NCI-H1694 treated with DMSO at 0.1 percent for 48 hours (cell line): ENCODE measurements at places on chromosomes 7 and 10.

GRCh38 chr7:106413446-106413845 is 128.7 kb upstream of the NAMPT start:
- no peak for DNase-seq

DNA sequence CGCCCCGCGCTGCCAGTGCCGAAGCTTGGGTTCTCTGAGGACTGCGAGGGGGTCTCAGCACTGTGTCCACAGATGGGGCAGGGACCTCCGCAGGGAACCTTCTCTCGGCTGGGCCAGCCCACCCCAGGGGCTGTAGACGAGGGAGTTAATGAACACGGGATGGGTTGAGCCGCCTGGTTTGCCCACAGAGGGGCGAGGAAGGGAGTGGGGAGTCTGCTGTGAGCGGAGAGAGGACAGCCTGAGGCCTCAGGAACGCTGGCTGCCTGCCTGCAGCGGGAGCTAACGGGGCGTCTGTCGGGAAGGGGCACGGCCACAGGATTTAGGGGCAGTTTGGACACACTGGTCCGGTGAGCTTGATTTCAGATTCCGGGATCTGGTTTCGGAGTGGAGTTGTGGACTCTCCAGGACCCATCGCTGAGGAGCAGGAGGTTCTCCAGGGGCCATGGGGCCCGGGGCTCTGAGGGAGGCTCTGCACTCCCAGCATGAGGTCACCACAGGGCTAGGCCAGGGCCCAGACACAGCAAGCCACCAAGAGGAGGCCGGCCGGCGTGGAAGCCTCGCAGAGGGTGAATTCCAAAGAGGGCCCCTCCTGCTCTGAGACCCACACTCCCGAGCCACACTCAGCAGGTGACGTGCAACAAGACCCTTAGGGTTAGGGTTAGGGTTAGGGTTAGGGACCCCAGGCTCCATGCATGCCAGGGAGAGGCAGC is 19.0 kb upstream of the FAM20C start:
- DNase-seq: no peak

DNA sequence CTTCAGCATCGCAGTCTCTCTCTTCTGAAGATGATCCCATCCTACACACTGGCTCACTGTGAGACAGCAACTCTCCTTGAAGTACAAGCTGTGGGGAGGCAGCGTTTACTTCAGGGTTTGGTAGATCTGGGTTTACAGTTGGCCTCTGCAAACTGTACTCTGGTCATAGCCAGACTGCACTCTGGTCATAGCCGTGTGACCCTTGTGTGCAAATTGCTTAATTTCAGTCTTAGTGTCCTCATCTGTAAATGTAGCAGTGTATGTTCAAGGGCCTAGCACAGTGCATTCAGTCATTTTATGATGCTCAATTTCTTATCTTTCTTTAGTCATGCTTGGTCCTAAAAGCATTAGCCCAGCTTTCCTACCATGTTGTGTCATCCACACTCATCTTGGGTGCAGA is 188.2 kb downstream of the LRMDA start:
- DNase-seq: no peak

- DNase-seq: no peak
Measured at GRCh38 chr10:18737841-18738240, 78.6 kb downstream of the ARL5B start.

DNA sequence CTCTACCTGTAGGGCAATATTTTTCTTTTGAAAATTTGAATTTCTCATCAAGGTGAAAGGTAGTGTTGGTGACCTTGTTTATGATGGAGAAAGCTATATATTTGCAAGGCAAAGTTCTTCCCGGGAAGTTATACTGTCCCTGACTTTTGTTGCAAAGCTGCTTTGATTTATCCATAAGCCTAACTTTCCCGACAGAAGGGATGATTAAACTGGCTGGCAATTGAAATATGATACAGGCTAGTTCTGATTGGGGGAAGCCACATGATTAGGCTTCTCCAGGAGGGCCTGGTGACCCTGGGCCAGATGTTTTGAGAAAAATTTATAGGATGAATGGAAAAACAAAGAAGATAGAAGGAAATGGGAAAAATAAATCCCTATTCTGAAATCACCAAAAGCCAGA is 215.5 kb downstream of the ACTR3B start:
- no peak for DNase-seq

DNA sequence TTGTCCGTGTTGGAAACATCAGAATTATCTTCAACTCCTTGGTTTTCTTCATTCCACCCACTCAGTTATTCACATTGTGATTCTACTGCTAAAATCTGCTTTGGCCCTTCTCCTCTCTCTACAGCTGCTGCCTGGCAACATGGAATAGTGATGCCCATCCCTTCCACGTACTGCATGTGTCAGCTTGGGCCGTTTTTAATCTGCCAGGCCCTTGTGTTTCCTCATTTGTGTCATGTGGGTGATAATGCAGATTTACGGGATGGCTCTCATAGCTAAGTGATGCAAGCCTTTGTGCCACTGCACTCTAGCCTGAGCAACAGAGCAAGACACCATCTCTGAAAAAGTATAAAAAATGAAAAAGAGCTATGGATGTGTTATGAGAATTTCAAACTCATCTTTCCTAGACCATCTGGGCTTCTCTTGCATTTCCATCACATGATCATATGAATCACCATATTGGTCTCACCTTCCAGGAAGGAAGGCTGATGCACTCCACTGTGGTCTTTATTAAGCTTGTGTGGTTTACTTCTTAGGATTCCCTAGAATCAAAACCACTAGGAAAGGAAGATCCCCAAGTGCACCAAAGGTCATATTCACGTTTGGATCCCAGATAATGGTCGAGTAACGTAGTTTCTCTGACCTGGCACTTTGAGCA is 20.6 kb upstream of the CELF2 start:
- no peak for DNase-seq

GRCh38 chr10:43249962-43250614 is 16.8 kb downstream of the RASGEF1A start:
- DNase-seq: no peak

GRCh38 chr7:108181073-108181985 is 51.2 kb upstream of the LAMB4 start:
- peak; percentile 70 for DNase-seq

- DNase-seq: no peak
Measured at GRCh38 chr7:151936207-151936606, 20.0 kb upstream of the GALNTL5 start.
